ENCODE measurements at places on chromosomes 7 and 10.
A peak's percentile ranks its signal among the peaks of the same experiment; 100 is the strongest.

GRCh38 chr10:79604294-79604693 is 6.4 kb upstream of the SFTPA1 start:
- DNase-seq: no peak

GRCh38 chr7:74084722-74085578 is 1.3 kb downstream of the LIMK1 start:
- no peak for DNase-seq

DNA sequence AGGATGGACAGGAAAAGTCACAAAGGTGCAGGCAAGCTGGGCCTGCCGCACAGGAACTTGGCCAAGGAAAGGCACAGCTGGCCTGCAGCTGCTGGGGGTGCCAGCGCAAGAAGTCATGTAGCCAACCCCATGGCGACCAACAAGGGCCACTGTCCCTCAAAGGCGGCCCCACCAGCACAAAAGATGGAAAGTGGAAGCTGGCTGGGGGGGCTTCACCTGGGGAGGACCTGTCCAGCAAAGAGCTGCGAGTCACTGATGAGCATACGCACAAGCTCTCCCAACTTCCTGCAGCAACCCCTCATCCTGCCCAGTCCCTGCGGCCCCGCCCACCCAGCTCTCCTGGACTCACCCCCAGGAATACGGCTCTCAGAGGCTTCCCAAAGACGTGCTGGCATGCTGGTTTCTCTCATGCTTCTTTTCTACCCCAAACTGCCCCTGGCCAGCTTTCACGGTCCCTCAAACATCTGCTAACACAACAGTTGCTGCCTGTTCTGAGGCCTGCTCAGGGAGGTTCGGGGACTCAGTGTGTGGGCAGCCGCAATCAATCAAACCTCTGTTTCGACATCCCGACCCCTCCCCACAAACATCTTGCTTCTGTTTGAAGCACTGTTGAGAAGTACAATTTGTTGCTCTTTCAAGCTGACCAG is 67.6 kb downstream of the FAM53B start:
- no peak for DNase-seq

DNA sequence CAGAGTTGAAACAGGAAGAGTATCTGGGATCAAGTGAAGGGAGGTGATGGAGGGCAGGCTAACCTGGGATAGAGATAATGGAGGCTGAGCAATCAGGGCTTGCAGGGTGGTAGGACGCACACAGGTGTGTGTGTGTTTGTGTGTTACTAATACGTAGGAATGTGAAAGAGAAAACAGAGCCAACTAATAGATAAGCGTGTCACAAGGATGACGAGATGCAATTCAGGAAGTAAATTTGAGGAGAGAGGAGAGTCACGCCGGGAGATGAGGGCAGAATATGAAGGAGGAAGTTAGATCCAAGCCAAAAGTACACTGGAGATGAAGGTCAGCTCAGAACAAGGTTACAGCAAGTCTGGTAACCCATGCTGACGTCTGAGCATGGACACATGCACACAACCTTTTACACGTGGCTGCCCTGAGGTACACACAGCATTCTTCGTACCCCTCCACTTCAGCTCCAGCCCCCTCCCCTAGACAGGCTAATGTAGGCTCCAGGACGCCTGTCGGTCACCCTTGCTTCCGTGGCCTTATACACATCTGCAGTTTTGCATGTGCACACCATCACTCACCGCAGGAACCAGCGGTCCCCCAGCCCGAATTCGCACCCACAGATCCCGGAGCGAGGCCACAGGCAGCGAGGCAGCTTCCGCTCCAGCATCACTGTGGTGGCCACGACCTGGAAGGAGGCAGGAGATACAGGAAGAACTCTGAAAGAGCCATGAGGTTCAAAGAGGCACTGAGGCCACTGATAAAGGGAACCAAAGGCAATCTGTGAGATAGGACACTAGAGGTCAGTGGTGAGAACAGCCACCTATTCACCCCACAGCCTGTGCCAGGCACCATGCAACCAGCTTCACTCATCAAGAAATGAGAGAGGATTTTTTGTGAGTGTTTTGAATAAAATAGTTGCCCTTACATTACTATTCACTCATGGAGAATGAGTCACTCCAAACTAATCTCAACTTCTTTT is 23.7 kb upstream of the TRPV6 start:
- DNase-seq: no peak

GRCh38 chr7:1505731-1506550 is 1.8 kb upstream of the INTS1 start:
- peak; percentile 61 for DNase-seq

- no peak for DNase-seq
These were observed 22.7 kb downstream of the OTUD1 start for GRCh38 chr10:23461557-23461956.

- no peak for DNase-seq
These were observed 141.9 kb downstream of the MAD1L1 start for GRCh38 chr7:2090526-2091520.

GRCh38 chr7:55021053-55021452 is 2.2 kb downstream of the EGFR start:
- DNase-seq: no peak

GRCh38 chr10:110700947-110701616 is 56.9 kb downstream of the RBM20 start:
- DNase-seq: no peak

DNA sequence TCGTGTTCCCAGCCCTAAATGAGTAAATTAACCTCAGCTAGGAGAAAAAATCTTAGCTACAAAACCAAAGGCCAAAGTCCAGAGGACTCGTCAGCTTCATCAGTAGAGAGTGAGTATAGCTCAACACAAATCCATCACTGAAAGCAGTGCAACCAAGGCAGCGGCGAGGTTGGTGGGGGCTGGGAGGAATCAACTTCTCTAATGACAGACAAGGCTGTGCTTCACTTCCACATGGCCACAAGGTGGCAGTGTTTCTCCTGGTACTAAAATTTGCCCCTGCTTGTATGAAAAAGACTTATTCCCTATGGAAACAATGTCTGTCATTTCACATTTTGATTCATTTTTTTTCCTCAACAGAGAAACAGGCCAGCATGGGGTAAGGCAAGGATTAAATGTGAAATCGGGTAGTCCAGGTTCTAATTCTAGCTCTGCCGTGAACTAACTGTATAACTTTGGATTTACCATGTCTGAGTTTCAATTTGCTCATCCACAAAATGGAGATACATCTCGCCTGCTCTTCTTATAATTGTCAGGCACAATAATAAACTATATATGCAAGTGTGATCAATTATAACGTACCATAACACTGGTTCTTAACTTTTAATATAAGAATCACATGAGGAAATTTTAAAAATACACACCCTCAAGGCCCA is 39.3 kb downstream of the FAS start:
- DNase-seq: peak; percentile 56

GRCh38 chr10:70558295-70558694 is 44.2 kb downstream of the PRF1 start:
- DNase-seq: no peak

Data from NCI-H1436 (cell line).